ENCODE measurements at places on chromosomes 4 and X.
A peak's percentile ranks its signal among the peaks of the same experiment; 100 is the strongest.

- DNase-seq, result no peak
Measured at GRCh38 chr4:76532805-76533204, 97.8 kb downstream of the SHROOM3 start.

GRCh38 chrX:51759055-51759839, 16.0 kb downstream of the GSPT2 start:
- no peak for DNase-seq

DNA sequence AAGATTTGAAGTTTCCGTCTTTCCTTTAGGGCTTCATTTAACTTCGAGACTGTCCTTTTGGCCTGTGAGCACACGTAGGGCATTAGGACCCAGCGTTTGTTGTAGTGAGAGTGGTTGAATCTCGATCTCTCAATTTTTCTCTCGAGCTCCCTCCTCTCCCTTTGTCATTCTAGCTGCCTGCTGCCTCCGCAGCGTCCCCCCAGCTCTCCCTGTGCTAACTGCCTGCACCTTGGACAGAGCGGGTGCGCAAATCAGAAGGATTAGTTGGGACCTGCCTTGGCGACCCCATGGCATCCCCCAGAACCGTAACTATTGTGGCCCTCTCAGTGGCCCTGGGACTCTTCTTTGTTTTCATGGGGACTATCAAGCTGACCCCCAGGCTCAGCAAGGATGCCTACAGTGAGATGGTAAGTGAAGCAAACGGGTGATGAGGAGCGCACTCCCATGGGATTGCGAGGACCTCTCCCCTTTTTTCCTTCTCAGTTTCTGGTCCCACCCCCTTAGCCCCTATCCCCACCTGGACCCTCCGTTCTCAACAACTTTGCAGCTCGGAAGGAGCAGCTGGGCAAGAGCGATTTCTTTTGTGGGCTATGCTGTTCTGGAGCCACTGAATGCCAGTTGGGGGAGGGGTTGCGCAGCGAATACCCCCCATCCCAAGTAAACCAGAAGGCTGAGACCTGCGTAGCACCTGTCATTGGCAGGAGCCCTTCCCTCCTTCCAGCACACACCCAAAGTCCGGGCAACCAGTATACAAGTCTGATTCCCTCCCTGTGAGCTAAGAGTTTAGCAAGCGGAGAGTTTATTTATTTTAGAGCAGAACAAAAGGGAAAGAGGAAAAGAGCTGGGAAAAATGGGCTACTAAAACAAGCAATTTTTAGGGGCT, at the start of gene TMEM35A:
Gene TMEM35A (plus strand): TSS at position 164 of the 883 bp plus-strand sequence. CDS start 124 bp downstream, at position 288.
- DNase-seq, result peak; percentile 24

DNA sequence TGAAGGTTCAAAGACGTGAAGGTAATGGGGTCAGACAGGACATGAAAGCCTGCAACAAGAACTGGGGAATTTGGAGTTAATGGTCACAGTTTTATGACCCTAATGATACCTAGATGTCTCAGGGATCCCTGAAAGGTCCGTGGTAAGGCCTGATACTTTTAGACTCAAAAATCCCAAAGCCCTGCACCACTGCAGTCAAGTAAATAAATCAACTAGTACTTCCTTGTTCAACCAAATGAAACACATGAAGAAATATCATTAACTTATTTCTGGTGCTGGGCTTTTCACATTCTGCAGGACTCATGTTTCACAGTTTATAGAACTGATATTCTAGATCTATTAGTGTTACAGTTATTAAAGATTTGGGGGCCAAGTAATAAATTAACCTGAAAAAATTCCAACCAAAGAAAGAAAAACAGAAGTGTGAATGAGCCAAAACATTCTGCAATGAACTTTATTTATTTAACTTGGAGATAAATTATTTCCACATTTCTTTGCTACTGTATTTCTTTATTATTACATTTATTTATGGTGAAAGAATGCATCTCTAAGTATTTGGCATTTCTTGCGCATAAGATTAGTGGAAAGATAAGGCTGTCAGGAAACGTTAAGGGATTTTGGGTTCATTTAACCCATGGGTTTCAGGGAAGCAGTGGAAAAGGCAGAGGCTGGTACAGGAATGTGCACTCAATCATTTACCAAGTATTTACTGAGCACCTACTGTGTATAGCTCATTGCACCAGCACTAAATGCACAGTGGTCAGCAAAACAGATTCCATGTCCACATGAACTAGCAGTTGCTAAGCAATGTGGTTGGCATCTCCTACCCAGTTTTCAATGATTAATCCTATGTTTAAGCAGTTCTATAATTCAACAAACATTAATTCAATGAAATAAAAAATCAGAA, 8.7 kb downstream of the WDFY3 start:
- no peak for DNase-seq

DNA sequence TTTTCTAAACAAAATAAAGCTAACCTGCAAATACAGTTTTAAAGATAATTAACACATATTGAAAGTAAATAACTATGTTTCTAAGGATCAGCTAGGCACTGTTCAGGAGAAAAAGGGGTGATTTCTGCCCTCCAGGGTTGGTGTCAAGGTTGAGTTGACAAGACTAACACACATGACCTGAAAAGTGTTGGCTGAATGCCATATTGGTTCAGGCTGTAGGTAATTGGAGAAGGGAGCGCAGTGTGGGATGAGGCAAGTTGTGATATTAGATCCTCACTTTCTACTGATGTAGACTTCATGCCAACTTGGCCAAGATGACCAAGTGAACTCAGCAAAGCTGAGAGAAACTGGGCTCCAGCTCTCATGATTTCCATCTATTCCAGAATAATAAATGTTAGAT, 42.2 kb downstream of the PPM1K start:
- DNase-seq, result no peak

GRCh38 chr4:4935974-4936373, 76.5 kb downstream of the MSX1 start:
- DNase-seq, result no peak

DNA sequence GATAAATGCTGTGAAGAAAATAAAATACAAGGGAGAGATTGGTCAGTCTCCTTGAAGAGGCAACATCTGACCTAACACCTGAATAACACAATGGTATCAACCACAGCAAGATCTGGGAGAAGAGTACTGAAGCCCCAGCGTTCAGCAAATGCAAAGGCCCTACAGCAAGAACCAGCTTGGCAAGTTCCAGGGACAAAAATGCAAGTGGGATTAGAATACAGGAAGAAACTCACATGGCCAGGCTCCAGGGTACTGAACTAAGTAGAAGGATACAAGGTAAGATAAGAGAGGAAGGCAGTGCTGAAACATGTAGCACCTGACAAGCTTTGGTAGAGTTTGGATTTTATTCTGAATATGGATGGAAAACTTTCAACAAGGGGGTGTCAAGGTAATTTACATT, 3.6 kb downstream of the SMIM14 start:
- DNase-seq, result no peak

GRCh38 chr4:112296949-112297880, at the start of gene ALPK1:
ALPK1 (plus strand) TSS chr4:112297369.
- DNase-seq, result peak; percentile 95

DNA sequence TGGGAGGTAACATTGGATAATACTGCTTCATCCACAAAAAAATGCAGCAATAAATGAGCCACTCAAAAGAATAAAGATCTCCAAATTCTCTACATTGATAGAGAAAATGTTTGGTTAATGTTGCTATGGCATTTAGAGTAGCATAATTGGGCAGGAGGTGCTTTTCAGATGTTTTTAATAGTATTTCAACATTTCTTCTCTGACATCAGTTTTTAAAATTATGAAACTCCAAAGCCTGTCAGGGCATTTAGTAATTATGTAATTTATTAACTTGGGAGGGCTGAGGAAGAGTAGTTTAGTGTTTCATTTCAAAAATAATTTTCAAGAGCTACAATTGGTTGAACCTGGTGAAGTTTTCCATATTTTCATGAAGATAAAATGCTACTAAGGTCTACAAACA, 211.3 kb upstream of the INTU start:
- no peak for DNase-seq

DNA sequence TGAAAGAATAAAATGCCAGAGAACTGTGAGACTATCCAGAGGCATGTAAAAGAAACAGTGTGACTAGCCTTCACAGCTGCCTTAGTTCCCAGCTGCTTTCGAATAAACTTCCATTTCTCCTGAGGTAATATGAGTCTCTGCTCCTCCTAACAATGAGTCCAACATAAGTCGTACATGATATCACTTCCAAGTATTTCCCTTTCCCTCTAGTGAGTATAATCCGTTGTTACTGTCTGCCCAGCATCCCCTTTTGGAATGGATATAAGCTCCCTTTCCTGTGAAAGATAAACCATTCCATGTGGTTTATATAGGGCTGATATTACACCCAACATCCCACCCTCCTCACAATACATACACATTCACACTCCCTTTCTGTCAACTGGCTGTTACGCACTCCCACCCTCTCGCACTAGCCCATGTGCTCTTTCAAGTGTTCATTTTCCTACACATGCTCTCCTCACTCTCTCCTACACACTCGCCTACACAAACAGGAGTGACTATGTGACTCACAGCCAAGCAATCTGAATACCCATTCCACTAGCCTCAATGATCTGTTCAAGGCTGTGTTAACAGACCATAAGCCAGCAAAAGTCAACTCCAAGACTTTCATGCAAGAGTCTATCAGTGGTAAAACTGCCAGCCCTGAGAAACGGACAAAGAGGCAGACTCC, 5.0 kb downstream of the NAF1 start:
- DNase-seq, result peak; percentile 80

GRCh38 chr4:123740236-123740635, 343.6 kb downstream of the SPRY1 start:
- no peak for DNase-seq

GRCh38 chrX:3144651-3145050, 103.4 kb downstream of the ARSF start:
- DNase-seq, result no peak

GRCh38 chr4:152398060-152398459, 137.8 kb downstream of the FBXW7 start:
- DNase-seq, result peak; percentile 41

- no peak for DNase-seq
Measured at GRCh38 chrX:23103546-23103945, 103.8 kb downstream of the DDX53 start.

DNA sequence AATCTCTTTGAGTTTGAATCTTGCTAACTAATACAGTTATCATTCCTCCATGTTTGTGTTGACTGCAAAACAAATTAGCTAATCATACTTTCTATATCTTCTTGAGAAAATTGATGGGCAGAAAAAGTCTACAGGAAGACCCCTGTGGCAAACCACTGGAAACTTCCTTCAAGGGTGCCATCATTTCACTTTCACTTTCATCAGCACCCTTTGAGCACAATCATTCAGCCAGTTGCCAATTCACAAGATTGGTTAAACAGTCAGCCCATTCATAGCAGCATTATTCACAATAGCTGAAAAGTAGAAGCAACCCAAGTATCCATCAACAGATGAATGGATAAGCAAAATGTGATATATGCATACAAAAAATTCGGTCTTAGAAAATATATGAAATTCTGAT, 101.5 kb downstream of the CCDC160 start:
- no peak for DNase-seq

DNA sequence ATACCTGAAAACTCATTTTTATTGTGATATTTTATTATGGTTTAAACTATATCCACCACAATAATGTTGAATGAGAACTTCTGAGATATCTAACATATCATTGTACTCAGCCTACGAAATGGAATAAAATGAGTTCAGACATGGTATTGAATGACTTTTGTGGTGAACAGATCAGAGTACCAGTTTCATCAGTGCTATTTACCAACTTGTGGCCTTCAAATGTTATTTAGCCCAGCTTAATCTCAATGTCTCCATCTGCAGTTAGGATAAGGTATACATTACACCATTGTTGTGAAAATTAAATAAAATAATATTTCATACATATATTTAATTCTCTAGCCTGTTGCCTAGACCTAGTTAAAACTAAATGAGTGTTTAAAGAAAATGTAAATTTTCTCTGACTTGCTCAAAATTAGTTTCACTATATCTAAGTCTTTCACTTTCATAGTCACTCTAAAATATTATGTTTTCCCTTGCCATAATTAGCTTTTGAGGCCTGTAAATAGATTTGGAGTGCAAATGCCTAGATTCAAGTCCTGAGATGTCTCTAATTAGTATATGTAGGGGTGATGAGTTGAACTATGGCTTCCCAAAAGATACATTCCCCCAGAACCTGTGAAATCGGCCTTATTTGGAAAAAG, 594.2 kb downstream of the STPG2 start:
- DNase-seq, result no peak

DNA sequence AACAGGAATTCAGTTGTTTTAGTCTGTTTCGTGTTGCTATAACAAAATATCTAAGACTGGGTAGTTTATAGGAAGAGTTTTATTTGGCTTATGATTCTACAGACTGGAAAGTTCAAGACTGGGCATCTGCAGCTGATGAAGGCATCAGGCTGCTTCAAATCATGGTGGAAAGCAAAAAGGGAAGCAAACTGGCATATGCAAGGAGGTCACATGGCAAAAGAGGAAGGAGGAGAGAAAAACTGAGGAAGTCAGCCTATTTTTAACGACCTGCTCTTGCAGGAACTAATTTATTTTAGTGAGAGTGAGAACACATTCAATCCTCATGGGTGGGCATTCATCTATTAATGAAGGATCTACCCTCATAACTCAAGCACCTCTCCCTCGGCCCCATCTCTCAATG, 363.1 kb upstream of the HS3ST1 start:
- DNase-seq, result no peak

DNA sequence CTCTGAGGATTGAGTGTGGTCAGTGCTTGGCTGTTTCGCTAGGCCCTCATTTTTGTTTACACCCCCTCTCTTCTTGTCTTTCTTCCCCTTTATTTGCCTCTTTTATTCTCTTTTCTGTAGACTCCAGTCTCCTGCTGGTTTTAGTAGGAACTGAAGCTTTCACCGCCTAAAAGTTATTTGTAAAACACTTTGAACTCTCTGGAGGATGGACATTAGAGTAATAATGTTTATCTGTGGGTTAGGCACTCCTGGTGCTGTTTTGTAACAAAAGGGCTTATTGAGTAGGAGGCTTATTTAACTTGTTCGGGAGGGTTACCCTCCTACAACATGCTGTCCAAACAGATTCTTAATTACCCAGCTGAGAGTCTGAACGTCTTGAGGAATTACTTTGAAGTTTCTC, 1.6 kb upstream of the ARHGAP10 start:
- DNase-seq, result no peak

DNA sequence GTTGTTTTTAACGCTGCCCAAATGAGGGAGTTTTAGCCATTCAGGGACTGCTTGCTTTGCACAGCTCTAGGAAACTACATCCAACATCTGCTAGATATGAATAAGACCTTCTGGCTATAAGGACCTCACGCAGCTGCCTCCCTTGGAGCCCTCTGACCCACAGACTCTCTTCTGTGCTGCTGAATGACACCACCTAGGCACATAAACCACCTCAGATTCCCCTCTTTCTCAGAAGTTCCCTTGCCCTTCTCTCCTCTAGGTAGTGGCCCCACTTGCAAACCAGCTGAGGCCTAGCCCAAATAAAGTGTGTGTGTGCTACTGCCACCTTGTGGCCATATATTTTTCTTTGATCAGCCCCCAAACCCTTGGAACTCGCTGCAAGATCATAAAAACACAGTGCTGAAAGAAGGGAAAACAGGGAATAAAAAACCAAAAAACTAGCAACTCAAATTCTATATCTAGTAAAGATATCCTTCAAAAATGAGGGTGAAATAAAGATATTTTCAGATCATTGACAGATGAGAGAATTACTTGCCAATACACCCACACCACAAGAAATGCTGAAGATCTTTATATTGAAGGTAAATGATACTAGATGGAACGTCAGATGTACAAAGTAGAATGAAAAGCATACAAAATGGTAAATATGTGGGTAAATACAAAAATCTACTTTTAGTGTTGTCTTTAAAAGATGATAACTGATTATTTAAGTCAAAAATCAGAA, 265.9 kb downstream of the ADAMTS3 start:
- peak; percentile 49 for DNase-seq

- DNase-seq, result no peak
Measured at GRCh38 chr4:23084559-23085248, 392.0 kb downstream of the GBA3 start.

GRCh38 chr4:14582677-14583076, 419.6 kb upstream of the CPEB2 start:
- DNase-seq, result no peak
